AG04449 (cell line): ENCODE measurements at places on chromosomes 7 and 10.

DNA sequence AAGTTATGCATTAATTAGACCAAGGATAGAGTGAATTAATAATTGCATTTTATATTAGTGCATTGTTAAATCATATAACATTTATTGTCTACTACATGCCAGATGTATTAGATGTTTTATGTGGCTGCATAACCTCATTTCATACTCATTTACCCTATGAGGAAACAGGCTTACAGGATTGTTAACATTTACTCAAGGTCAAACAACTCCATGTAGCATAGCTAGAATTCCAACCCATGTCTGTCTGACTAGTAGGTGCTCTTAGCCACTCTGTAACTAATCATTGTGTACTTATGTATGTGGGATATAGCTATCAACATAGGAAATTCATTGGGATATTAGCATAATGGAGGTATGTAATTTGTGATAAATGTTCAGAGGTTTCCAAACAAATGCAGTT is 46.3 kb downstream of the PHYHIPL start:
- no peak for DNase-seq

DNA sequence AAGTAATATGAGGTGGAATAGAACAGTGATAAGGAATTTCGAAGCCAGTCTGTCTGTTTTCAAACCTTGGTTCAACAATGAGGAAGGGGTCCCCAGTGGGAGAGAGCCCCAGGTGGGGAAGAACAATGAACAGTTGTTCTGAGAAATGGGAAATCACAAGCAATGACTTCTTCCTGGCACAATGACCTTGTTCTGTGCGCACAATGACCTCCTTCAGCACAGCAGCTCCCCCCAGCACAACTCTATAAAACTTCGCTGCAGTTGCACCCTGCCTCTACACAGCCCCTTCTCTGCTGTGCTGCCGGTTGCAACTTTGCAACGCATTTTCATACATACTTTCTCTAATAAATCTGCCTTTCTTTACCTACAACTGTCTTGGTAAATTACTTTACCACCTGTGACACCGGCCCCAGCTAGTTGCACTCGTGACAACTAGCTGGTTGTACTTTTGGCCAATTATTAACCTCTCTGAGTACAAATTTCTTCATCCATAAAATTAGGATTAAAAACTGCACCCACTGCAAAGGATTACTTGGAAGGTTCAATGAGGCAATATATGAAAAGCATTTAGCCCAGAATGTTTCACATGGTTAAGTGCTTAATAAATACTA is 40.5 kb downstream of the ASB4 start:
- no peak for DNase-seq

GRCh38 chr10:126130271-126130710 is 233.9 kb downstream of the FANK1 start:
- no peak for DNase-seq

GRCh38 chr10:5959581-5960069 is 17.7 kb downstream of the IL15RA start:
- DNase-seq, result no peak

GRCh38 chr7:29793507-29793906 is 12.8 kb upstream of the WIPF3 start:
- no peak for DNase-seq

GRCh38 chr10:125149036-125149679 is 11.2 kb downstream of the CTBP2 start:
- peak; percentile 47 for DNase-seq

- no peak for DNase-seq
Measured at GRCh38 chr7:130988443-130988842, 254.4 kb upstream of the KLF14 start.

GRCh38 chr10:132677473-132678227 is 108.3 kb downstream of the NKX6-2 start:
- DNase-seq, result no peak

GRCh38 chr10:5283305-5284158 is 81.2 kb upstream of the UCN3 start:
- no peak for DNase-seq

DNA sequence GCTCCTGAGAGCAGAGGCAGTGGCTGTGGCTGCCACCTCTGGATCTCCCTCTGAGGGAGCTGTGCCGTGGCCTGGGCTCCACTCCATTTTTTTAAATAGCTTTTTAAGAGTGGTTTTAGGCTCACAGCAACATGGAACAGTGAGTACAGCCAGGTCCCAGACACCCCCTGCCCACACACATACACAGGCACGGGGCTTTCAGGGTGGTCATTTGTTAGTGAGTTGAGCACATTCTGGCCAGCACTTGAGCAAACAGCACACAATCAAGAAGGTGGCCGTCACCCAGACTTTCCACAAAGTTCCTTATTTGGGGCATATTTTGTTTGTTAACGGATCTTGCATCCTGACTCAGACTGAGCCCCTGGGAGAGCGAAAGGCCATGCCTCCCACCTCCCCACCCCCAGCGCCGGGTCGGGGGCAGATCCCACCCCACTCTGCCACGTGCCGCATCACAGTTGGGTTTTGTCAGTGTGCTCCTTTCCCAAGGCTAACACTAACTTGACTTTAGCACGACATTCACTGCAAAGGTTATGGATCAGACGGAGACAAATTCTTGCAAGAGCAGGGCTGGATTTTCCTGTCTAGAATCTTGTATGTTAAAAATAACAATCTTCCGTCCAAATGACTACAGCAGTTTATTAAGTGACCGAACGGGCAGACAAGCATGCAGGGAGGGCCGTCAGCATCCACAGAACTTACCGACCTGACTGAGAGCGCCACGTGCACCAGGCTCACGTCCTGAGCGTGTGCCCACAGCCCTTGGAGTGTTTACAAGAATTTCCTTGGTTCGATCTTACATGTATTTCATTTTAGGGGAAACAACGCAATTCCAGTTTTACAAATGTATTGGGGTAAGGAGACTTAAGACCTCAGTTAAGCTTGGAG is 156.5 kb upstream of the NPS start:
- no peak for DNase-seq

DNA sequence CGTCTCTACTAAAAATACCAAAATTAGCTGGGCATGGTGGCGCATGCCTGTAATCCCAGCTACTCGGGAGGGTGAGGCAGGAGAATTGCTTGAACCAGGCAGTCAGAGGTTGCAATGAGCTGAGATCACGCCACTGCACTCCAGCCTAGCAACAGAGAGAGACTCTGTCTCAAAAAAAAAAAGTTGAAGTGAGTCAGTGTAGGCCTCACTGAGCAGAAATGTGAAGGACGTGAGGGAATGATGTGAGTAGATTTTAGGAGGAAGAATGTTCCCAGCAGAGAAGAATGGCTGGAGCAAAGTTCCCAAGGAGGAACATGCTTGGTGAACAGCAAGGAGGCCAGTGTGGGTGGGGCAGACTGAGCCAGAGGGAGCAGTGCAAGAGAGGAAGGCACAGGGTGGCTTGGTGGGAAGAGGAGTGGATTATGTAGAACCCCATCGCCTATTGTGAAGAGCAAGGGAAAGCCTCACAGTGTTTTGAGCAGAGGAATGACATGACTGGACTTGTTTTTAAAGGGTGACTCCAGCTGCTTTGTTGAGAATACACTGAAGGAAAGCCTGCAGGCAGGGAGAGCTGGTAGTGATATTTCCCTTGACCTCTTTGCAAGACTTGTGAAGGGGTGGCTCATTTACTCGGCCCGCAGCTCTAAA is 708.7 kb downstream of the SUGCT start:
- no peak for DNase-seq
